ENCODE measurements at places on chromosomes 16 and 17.

- H3K27me3 ChIP-seq, result no peaks in the 10 kb centered on the region
- no peak overlapping the region for H3K27ac ChIP-seq
- H3K36me3 ChIP-seq, result no peaks in the 10 kb centered on the region
Measured at GRCh38 chr16:17555176-17555575, 84.4 kb upstream of the XYLT1 start.

GRCh38 chr16:64132190-64132589 lies 989.7 kb downstream of the CDH11 start:
- H3K27ac ChIP-seq, result no peak overlapping the region
- no peaks in the 10 kb centered on the region for H3K4me1 ChIP-seq
- DNase-seq, result no peak
- H3K4me3 ChIP-seq, result no peak overlapping the region
- H3K36me3 ChIP-seq, result no peaks in the 10 kb centered on the region
- H3K27me3 ChIP-seq, result no peaks in the 10 kb centered on the region

DNA sequence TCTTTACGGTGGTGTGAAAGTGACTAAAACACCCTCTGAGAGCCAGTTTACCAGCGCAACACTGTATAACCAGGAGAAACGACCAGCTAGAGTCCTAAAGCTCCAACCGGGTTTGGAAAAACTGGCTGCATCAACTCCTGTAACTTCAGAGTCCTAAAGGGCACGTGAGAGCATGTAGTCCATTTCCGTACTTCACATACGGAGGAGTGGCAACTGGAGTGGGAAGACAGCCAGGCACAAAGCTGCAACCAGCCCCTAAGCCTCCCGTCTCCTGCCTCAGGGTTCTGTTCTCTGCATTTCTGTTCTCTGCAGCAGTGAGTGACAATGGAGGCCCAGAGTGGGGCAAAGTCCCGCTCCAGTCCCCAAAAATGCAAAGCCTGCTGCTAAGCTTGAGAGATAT lies 19.2 kb downstream of the TEKT1 start:
- no peaks in the 10 kb centered on the region for H3K4me1 ChIP-seq
- H3K27ac ChIP-seq, result no peak overlapping the region
- DNase-seq, result no peak
- H3K4me3 ChIP-seq, result no peak overlapping the region
- H3K27me3 ChIP-seq, result no peaks in the 10 kb centered on the region

GRCh38 chr17:82943339-82943738 lies 103.5 kb upstream of the ZNF750 start:
- no peaks in the 10 kb centered on the region for H3K27me3 ChIP-seq
- no peak for DNase-seq
- no peak overlapping the region for H3K27ac ChIP-seq
- no peak overlapping the region for H3K4me3 ChIP-seq

DNA sequence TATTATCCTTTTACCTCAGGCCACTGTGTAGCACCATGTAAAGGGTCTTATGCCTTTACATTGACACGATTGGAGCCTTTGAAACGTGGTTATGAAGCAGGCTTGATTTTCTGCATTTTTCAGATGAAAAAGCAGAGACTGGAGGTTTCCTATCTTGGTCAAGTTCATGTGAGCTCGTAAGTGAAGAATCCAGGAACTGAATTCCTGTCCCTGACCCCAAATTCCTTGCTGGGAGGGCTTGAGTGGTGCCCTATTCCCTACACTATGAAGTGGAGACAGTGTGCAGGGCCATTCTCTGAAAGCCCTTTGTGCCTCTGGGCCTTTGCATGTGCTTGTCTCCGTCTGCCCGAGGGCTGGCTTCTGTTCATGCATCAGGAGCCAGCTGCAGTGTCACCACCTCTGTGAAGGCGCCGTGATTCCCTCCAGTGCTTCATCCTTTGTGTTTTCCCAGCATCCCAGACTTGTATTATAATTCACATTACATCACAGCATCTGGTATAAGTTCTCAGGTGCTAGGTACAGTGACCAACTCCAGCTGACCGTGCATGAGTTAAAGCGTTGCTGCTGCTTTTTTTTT lies 181.1 kb downstream of the SNX29 start:
- H3K36me3 ChIP-seq, result no peaks in the 10 kb centered on the region
- DNase-seq, result no peak
- no peaks in the 10 kb centered on the region for H3K27me3 ChIP-seq
- H3K27ac ChIP-seq, result no peak overlapping the region
- H3K4me1 ChIP-seq, result no peaks in the 10 kb centered on the region

DNA sequence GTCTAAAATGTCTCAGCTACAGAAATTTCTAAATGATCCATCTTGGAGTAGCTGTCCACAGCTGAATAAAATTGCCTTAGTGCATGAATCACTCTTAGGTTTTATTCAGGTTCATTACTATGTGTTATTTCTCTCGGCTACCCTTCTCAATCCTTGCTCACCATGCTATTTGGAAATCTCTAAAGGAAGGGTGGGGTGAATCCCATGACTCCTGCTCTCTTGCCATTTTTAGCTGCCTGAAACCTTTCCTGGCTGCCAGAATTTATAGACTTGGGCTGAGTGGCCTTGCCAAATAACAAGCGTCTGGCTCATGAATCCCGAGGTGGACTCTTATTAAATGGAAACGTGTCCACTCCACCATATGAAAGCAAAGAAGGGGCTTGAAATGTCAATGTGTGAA lies 936.1 kb upstream of the SOX9 start:
- H3K4me3 ChIP-seq, result no peak overlapping the region
- no peaks in the 10 kb centered on the region for H3K4me1 ChIP-seq
- H3K27me3 ChIP-seq, result no peaks in the 10 kb centered on the region
- no peak overlapping the region for H3K27ac ChIP-seq

DNA sequence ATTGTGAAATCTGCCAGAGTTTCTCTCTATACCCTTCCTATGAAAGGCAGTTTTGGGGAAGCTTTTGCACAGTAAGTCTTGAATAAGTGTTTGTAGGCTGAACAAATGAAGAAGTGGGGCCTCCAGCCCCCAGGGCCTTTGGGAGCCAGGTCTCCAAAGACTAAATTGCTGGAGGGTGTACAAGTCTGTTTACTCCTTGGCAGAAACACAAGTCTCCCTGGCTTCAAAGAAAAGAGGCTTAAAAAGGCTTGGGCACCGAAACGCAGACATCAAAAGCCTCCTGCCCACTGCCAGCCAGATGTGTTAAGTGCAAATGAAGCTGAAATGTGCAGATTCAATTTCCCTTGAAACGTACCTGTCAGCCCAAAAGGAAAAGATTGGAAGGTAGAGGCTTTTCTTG lies 146.3 kb downstream of the TMEM132E start:
- H3K27me3 ChIP-seq, result no peaks in the 10 kb centered on the region
- no peaks in the 10 kb centered on the region for H3K4me1 ChIP-seq
- H3K4me3 ChIP-seq, result no peak overlapping the region
- H3K27ac ChIP-seq, result no peak overlapping the region

All from ascending aorta (tissue), 2 donors.